Stimulated activated CD4-positive, alpha-beta T cell treated with anti-CD3 and anti-CD28 coated beads, Interleukin-2, amount 100 ng/mL, for 24 hours (primary cell): ENCODE measurements at places on chromosomes 6 and 20.
A peak's percentile ranks its signal among the peaks of the same experiment; 100 is the strongest.

DNA sequence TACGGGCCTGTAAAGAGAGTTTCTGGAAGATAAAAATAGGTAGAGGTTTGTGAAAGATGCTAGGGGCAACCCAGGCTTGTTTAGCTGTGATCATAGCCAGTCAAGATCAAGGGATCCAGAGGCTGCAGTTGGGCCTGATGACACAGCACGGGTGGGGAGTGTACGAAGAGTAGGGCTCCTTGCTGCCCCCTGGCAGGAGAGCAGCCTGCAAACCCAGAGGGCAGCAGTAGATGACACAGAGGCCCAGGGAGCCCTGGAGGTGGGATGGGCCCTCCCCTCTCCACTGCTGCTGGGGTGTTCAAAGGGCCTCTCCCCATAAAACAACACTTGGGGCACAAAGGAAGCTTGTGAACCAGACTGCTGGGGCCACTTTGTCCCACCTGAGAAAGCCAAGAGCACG is 47.2 kb downstream of the VEGFA start:
- peak; percentile 22 for DNase-seq

DNA sequence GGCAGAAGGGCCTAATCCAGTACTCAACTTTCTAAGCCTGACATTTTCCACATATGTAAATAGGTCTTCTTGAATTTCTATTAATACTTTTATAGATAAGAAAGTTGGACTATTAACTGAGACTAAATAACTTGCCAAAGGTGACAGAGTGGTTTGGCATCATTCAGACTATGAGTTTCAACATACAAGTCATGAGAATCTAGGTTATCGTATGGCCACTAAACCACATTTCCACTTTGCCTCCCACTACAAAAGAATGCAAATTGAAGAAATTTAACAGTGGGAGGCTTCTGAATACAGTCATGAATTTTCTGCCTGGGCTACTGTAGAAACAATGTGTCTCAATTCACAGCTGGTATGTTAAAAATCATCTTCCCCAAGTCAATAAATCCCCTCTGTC is 531.0 kb upstream of the AGPAT4 start:
- DNase-seq = no peak

DNA sequence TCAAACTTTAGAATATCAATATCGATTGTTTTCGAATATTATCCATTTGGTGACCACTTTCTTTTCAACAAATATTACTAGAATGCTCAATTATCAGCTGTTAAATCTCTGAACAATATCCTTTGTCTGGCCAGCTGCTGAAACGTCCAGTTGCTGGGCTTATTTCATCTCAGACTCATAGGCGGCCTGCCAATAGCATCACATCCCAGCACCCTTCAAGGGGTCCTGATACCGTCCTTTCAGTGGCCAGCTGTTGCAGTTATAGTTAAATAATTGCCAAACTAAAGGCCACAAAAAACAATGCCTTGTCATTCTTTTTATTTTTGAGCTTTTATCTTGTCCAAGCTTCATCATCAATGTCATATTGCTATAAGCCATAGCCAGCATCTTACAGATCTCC is 1006.8 kb upstream of the MANEA start:
- DNase-seq = no peak

- DNase-seq = no peak
Observed at GRCh38 chr20:44287272-44288097, 23.5 kb downstream of the FITM2 start.

DNA sequence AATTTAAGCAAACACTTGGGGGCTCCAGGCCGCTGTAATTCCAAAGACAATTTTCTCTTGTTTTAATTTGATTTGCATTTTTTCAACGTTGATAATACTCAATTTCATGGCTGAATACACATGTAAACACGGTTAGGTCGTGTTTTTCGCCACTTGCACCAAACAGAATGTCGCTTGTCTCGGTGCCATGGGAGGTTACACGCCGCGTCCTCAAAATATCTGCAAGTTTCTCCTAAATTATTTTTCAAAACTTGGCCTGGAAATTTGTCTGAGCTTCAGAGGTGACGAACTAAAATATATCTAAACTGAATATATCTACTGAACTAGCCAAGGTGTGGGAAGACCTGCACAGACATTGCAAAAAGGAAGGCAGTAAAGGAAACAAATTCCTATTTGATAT is 15.0 kb downstream of the FOXA2 start:
- DNase-seq = no peak

DNA sequence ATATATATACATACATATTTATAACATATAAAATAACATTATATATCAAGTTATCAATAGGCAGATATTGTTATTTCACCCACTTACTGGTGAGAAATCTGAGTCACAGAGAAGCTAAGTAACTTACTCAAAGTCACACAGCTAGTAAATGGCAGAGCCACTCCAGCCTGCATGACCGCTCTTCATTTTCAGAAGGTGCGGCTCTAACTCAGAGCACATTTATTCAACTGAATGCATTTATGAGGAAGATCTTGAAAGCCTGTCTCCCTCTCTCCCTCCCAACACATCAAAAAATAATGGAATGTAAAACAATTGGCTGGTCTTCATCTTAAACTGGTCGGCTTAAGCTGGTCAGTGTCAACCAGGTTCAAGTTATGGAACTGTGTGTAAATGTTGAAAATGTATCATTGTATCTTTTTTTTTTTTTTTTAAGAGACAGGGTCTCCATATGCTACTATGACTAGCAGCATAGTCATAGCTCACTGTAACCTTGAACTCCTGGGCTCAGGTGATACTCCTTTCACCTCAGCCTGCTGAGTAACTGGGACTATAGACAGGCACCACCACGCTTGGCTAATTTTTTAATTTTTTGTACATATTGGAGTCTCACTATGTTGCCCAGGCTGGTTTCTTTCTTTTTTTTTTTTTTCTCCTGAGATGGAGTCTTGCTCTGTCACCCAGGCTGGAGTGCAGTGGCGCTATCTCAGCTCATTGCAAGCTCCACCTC is 70.7 kb upstream of the NCOA3 start:
- no peak for DNase-seq

DNA sequence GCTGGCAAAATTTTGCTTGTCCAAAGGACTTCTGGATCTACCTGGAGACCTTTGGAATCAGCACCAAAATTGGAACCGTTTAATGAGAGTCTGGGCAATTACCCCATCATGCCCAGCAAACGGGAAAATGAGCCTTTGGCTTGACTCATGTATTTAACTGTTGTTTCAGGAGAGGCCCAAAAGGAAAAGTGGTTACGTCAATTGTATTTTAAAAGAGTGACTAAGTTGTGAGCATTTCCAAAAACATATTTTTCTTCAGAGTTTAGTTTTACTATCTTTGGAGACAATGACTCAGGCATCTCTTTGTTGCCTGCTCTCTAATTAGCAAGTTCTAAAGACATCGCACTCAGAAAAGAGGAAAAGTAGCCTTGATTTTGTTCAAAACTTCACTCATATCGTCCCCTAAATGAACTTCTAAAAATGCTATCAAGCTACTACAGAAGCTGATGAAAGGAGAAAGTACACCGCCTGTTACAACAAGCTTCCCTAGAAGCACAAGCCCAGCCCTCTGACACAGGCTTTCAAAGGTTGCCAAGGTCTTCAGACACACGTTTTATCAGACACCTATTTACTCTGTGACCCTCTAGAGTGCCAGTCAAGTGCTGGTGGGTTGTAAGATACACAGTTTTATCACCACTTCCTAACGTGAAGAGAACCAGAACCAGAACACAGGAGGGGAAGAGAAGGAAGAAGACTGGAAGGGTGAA is 146.2 kb downstream of the TBX18 start:
- no peak for DNase-seq

- no peak for DNase-seq
Observed at GRCh38 chr6:36805096-36805797, 34.0 kb downstream of the CPNE5 start.

- DNase-seq = no peak
Observed at GRCh38 chr6:64128301-64129024, 492.9 kb downstream of the PHF3 start.

- DNase-seq = no peak
Observed at GRCh38 chr20:58286729-58287128, 22.8 kb upstream of the RAB22A start.

DNA sequence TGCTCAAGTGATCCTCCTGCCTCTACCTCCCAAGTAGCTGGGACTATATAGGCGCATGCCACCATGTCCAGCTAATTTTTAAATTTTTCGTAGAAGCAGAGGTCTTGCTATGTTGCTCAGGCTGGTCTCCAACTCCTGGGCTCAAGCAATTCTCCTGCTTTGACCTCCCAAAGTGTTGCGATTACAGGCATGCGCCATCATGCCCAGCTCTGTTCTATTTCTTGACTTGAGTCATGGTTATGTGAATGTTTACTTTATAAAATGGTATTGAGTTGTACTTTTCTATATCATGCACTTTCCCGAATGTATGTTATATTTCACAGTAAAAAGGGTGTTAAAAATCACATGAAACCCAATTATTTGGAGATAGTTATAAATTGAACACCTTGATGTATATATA is 17.3 kb upstream of the ATXN1 start:
- DNase-seq = no peak

DNA sequence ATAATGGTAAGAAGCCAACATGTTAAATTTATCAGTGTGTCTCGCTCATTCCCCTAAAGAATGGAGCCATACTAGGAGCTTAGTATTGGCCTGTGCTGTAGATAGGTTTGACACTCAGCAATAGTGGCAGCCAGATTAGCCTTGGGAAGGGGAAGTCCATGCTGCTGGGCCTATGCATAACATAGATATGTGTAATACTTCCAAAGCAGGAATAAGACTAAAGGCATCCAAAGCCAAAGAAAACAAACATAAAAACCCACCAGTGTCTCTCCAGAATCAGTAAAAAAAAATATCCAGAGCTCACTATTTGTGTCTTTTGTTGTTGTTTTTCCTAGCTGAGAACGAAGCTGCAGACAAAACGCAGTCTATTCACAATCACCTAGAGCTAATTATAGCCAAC is 104.2 kb upstream of the STXBP5 start:
- no peak for DNase-seq

GRCh38 chr6:166448432-166448831 is 65.7 kb upstream of the MPC1 start:
- DNase-seq = no peak

GRCh38 chr6:89007209-89008000 is 44.0 kb upstream of the RNGTT start:
- no peak for DNase-seq
